ENCODE measurements at places on chromosomes 13 and 19.

- no peak for DNase-seq
These were observed 2.4 kb downstream of the CD320 start for GRCh38 chr19:8305798-8306197.

GRCh38 chr13:46660416-46660815, 107.4 kb downstream of the LRCH1 start:
- DNase-seq: no peak

DNA sequence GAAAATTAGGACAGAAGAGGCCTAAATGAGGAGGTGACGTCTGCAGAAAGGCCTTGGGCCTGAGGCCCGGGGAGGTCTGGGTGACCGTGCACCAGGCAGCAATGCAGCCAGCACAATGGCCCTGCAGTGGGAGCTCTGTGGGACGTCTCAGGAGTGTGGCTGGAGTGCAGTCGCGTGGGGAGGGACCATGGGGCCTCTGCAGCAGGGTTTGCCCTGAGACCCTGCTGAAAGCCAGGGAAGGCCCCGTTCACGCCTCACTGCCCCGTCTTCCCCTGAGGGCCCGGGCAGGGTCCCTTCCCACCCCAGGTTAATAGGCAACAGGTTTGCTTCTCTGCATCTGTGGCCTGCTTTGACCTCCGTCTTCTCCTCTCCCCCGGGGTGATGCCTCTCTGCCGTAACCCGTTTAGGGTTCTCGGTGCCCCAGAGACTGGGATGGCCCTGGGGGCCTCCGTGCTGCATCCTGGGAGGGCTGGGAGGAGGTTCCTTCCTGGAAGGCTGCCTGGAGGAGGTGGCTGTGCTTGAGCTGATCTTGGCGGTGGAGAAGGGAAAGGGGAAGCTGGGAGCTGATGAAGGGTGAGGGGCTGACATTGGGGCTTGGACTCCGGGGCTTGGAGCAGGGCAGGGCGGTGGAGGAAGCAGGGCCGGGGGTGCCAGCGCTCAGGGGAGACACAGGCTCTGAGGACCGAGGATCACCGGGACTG, 9.7 kb downstream of the PALM start:
- DNase-seq: no peak

- no peak for DNase-seq
These were observed 1718.2 kb downstream of the EFNB2 start for GRCh38 chr13:104817271-104817670.

DNA sequence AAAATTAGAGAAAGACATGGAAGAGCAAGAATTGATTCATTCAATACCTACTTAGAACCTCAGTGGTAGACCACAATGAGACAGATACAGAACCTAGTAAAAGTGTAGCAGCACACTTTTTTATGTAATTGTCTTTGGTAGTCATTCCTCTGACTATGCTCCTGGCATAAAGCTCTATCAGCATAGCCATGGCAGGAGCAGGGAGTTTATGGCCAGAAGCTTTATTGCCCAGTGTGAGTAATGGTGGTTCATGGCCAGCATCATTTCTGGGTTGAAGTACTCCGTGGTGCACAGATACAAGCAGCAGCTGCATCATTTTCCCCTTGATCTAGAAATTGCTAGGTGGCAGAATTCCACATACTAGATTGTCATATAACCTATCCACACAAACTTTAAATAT, 352.6 kb downstream of the TBC1D4 start:
- peak; percentile 54 for DNase-seq
